ENCODE measurements at places on chromosomes 6 and 20. TPM values are rescaled to one million over a fixed set of nuclear protein-coding genes. Genes with fewer than 3 reads are reported as not detected.

DNA sequence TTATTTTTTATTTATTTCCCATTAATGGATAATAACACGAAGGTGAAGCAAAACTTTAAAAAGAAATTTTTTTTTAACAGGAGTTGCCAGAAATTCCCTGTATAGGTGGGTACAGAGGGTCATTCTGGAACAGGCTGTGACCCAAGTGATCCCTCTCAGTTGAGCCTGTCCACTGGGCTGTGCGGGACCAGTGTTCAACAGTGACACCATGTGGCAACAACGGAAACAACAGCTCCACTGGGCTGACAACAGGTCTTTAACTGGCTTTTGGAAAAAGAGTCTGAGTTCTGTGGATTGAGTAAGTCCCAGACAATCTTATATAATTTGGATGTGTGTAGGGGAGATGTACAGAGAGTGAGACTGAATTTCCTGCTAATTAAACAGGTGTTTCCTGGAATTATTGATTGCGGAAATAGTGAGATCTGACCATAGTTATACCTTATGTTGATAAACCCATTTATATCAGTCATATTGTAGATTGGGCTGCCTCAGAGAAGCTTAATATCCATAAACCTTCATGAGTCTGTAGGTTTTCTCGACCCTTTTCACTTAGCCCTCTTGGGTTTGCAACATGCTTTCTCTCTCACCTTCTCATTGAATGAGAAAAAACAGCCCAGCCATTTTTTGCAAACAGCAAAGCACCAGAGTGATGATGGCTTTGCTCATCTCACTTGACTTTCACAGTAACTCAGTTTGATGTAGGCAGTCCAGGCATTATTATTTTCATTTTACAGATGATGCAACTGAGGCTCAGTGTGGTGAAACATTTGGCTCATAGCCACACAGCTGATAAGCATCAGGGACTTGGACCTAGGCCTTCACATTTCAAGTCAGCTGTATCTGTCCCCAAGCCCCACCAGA lies 17.5 kb downstream of the KIAA1755 start:
- no peak for DNase-seq

- DNase-seq, result no peak
These were observed 138.5 kb downstream of the ZDHHC14 start for GRCh38 chr6:157519255-157520116.

Gene KHDC1L
- not detected for total RNA-seq

Gene SPATA25
- total RNA-seq, result 3.2 TPM

Gene CDK19
- total RNA-seq, result 32.4 TPM
